ENCODE measurements at places on chromosomes 6 and 20.

GRCh38 chr6:116363759-116364158, 7.0 kb upstream of the DSE start:
- no peak for DNase-seq

GRCh38 chr20:1434571-1435336, 31.9 kb downstream of the NSFL1C start:
- peak; percentile 47 for DNase-seq

- DNase-seq = no peak
Observed at GRCh38 chr6:38676236-38676973, 26.5 kb downstream of the GLO1 start.

- no peak for DNase-seq
Observed at GRCh38 chr6:31480574-31480973, 17.4 kb upstream of the MICB start.

DNA sequence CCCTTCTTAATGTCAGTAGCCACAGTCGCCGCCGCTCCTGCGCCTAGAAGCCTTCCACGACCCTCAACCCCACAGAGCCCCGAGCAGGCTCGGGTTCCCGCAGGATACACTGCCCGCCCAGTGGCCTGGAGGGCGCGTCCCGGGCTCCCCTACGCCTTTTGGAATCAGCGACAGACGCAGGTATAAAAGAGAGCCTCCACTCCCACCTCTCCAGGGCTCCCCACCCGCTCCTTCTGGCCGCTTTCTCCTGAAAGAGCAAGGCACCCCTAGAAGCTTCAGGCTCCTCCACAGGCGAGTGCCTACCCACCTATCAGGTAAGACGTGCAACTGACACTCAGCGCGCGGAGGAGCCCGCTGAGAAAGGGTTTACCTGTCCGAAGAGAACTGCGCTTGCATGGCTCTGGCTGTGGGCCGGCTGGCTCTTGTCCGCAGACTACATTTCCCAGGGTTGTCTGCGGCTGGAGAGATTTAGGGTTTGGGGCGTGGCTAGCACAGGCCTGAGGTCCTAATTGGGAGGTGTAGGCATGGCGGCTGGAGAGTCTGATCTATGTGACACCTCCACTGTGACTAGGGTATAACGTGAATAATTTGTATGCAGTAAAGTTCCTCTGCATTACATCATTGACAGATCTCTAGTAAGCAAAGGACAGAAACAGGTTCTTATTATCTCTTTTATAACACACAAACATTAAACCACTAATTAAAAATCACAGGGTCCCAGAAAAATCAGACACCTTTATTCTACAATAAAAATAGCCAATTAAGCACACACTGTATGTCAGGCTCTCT, 13.5 kb upstream of the ZNF391 start:
- DNase-seq = peak; percentile 64

DNA sequence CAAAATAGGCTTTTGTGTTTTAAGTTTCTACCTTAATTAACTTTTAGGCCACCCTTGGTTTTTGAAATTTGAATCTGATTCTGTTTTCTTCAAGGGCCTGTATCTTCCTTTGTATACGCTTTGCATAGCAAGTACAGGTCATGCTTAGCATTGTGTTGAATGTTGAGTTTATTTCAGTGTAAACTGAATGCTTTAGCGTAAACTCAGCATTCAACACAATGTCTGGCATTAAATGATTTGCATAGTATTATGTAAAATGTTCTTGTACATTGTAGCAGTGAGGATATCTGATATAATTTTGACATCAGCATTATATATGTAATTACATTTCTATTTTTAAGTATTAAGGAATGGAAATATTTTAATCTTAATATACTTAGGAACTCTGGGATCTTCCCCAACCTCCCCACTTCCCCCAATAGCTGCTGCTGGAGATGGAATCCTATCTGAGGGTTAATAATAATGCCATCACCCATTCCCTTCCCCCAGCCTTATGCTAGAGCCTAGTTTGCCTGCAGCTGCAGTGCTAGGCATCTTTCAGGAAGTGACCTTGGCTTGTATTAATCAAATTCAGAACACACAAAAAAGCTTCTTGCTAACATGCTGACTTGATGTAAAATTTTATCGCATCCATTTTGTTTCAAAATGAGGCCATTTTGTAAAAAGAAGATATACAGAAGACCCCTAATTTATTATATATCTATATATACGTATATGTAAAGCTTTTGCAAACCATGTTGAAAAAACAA, 73.1 kb downstream of the NCOA3 start:
- DNase-seq = no peak

- no peak for DNase-seq
Observed at GRCh38 chr6:45880159-45880558, 135.5 kb downstream of the CLIC5 start.

- DNase-seq = no peak
Observed at GRCh38 chr6:90596967-90597539, 10.2 kb upstream of the MAP3K7 start.

DNA sequence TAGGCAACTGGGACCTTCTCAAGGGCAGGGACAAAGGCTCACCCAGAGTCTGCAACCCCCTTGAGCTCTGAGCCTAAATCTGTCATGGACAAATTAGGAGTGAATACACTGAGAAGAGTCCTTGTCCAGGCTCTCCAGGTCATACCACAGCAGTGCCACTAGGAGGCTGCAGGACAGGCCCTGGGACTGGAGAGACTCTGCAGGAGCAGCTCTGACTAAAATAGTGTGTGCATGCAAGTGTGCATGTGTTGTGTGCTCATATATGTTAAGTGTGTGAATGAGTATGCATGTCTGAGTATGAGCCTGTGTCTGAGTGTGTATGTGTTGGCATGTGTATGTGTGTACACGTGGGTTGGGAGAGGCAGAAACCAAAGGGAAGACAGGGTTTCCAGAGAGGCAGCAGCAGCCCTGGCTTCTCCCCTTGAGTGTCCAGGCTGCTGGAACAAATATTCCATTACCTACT, 27.1 kb downstream of the MRPL14 start:
- peak; percentile 8 for DNase-seq

DNA sequence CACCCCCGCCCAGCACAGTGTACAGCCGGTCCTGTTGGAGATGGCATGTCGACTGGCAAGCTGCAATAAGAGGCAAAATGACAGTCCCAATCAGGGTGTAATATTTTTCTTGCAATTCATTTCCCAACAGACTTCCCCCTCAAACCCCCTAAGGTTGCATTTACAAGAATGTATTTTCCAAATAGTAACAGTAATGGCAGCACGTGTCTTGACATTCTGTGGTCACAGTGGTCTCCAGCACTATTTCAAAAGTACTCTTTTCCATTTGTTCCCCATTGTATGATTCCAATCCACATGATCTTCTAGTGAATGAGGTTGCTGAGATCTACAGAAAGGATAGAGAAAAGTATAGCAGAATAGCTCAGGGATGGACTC, 97.8 kb upstream of the CARMIL1 start:
- no peak for DNase-seq

DNA sequence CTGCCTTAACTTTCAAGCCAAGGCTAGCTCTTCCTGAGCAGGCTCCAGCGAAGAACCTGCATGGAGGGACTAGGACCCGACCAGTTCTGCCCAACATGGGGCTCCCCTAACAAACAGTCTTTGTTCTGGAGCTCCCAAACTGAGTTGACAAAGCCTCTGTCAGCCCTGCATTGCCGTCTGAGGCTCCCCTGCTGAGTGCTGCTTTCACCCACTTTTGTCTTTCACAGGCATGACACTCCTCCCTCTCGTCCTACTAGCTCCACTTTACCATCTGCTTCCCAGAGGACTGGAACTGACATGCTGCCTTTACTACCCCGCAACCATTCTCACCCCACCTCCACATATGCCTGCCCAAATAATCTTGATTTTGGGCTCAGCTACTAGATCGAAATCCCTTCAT, 45.1 kb upstream of the B4GALT5 start:
- DNase-seq = no peak

GRCh38 chr6:56282391-56282790, 35.0 kb upstream of the COL21A1 start:
- no peak for DNase-seq

DNA sequence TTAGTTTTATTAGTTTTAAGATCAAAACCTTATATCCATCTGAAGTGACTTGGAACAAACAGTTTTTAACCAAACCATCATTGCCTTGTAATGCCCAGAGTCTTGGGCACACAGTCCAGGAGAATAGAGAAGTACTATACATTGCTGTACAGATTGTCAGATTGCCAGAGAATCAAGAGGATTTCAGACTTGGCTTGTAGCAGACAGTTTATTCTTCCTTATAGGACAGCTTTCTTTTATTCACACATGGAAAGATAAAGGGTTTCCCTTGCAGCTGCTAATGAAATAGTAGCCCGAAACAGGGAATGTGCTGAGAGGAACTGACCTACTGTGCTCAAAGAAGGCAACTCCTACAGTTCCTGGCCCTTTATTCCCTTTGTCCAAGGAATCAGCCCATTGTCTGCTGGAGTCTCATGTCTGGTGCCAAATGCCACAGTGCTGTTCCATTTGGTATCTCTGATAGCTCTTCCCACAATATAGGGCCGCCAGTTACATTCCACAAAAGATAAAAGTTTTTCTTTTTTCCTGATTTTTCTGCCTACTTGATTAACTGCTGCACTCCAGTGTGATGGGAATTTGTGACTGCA, 30.6 kb downstream of the DCBLD1 start:
- no peak for DNase-seq

DNA sequence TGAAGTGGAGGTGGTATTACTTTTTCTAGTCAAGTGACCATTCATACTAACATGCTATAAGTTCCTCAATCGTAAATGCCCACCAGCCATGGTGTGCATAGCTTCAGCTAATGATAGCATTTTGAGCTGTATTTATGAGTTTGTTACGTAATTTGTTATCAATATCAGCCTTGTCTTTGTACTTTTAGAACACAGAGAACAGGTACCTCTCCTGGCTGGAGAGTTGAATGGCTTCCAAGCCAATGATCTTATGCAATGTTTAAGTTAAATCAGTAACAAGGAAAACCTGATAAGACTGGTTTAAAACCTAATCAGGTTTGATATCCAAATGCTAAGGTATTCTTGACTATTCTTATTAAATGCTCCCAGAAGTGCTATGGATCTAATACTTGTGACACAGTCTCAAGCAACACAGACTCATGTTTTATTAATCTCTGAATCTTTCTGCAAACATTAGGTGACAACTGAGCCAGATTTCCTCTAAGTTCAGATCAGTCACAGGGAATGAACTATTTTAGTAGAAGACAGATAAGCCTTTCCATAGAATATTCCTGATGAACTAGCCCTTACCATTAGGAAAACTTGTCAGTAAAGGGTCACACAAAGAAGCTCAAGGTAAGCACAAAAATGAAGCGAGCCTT, 154.8 kb downstream of the PTPRK start:
- no peak for DNase-seq

- no peak for DNase-seq
Observed at GRCh38 chr20:57871237-57871632, 161.4 kb upstream of the PMEPA1 start.

- no peak for DNase-seq
Observed at GRCh38 chr6:125745281-125746018, 4.0 kb upstream of the HEY2 start.

- peak; percentile 30 for DNase-seq
Observed at GRCh38 chr6:167093922-167094432, 28.9 kb upstream of the CCR6 start.

GRCh38 chr6:101716810-101717209, 323.3 kb downstream of the GRIK2 start:
- DNase-seq = no peak

DNA sequence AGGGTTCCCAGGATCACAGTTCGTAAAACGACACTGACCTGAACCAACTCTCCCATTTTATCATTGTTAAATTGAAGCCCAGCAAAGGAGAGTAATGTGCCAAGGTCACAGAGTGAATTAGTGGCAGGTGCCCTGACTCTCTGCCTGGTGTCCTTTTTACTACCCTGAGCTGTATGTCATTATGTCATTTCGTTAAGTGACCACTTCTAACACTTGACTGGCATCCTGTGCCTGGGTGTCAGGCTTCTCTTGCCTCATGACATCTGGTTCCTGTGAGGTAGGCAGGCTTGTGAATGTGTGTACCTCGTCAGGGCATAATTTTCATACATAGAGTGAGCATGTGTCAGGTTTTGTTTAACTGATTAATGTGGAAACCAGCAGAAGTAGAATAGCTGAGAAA, 48.6 kb downstream of the RALY start:
- DNase-seq = no peak

DNA sequence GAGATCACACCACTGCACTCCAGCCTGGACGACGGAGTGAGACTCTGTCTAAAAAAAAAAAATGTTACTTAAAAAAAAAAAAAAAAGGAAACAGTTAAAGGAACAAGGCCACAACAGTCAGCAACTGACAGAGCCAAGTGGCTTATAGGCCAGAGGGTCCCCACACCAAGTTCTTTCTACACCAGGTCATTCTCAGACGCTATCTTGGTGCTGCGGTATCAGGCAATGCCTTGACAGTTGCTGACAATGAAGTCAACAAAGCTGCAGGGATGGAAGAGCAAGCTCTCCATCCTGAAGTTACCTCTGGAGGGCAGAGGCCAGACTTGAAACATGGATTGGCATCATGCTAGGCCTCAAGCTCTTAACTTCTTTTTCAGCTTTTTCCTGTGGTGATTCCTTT, 31.9 kb downstream of the COMMD7 start:
- no peak for DNase-seq
